Activated CD4-positive, alpha-beta memory T cell treated with anti-CD3 and anti-CD28 coated beads for 36 hours (primary cell): ENCODE measurements at places on chromosomes 5 and 9. TPM values are rescaled to one million over a fixed set of nuclear protein-coding genes. Genes with fewer than 3 reads are reported as not detected.

DNA sequence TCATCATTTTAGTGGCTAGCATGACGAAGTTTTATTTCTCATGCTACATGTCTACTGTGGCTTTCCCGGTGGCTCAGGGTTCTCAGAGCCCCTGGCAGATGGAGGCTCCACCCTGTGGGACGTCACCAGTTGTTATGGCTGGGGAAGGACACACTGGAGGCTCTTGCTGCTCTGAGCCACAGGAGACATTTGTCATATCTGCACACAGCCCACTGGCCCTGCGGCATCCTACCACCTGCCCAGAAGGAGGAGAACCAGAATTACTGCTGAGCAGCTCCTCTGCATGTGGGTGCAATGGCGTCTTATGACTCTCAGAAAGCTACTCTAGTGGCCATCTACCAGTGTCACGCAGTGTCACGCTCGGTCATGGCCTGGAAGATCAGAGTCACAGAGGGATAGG lies 6.6 kb downstream of the OR13J1 start:
- H3K4me3 ChIP-seq, result no peak overlapping the region
- H3K36me3 ChIP-seq, result no peaks in the 10 kb centered on the region
- no peak overlapping the region for H3K27ac ChIP-seq
- H3K27me3 ChIP-seq, result peaks cover 15% of the 10 kb centered on the region

DNA sequence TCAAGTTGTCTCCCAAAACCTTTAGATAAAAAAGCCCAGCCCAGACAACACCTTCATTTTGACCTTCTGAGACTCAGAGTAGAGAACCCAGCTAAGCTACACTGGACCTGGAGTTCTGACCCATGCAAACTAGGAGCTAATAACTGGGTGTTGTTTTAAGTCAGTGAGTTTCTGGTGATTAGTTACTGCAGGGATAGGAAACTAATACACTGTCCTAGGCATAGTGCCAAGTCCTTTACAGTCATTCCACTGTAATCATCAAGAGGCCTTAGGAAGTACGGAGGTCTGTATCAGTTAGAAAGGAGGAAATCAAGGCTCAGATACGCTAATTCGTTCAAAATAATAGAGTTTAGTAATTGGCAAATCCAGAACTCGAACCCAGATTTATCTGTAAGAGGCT lies 197.9 kb downstream of the KCTD16 start:
- H3K36me3 ChIP-seq, result no peaks in the 10 kb centered on the region
- no peak for DNase-seq
- H3K27ac ChIP-seq, result no peak overlapping the region
- H3K4me1 ChIP-seq, result no peaks in the 10 kb centered on the region

DNA sequence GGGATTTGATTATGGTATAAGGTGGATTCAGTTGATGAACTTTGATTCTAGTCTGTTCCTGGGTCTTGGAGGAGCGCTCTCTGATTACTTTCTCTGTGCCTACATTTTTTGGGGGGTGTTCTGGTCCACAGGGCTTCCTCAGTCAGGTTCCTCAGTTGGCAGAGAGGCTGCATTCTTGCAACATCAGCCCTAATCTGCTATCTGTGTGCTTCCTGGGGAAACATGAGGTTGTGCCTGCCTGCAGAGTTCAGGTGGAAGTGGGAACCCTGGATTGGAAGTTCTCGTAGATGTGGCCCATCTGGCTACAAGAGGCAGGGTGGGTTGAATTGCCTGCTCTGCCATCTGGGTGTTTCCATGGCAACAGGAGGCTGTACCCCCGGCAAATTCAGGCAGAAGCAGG lies 24.5 kb downstream of the POLK start:
- DNase-seq, result no peak
- H3K27ac ChIP-seq, result no peak overlapping the region
- peaks cover 24% of the 10 kb centered on the region for H3K4me1 ChIP-seq
- peaks cover 46% of the 10 kb centered on the region for H3K36me3 ChIP-seq
- no peak overlapping the region for H3K4me3 ChIP-seq
- H3K27me3 ChIP-seq, result no peaks in the 10 kb centered on the region

DNA sequence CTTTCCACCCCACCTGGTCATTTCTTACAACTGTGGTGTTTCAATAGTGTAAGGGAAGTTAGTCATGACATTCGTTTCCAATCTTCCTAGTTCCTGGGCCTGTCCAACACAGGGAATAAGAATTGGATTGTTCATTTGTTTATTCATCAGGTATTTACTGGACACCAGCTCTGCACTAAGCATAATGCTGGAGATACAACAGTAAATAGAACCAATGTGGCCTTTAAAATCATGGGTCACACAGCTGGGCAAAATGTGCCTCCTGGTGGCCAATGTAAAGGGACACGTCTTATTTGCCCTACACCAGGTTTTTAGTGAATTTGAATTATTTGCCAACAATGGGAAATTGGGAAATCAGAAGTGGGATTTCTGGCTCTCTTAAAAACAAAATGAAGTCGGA lies 10.4 kb downstream of the ABLIM3 start:
- H3K36me3 ChIP-seq, result no peaks in the 10 kb centered on the region
- H3K4me1 ChIP-seq, result peaks cover 4% of the 10 kb centered on the region
- H3K4me3 ChIP-seq, result no peak overlapping the region
- no peak for DNase-seq

DNA sequence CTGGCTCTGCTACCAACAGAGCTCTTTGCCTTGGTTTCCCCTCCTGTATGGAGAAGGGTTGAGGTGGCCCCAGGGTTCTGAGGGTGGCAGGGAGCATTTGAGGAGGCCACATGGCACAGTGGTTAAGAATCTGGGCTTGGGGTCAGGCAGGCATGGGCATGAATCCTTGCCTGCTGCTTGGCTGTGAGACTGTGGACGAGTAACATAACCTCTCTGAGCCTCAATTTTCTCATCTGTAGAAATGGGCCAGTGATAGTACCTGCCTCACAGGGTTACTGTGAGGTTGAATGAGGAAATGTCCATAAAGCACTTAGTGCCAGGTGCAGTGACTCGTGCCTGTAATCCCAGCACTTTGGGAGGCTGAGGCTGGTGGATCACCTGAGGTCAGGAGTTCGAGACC lies 5.1 kb upstream of the NDST1 start:
- H3K27ac ChIP-seq, result no peak overlapping the region
- no peaks in the 10 kb centered on the region for H3K4me1 ChIP-seq
- H3K4me3 ChIP-seq, result no peak overlapping the region
- no peaks in the 10 kb centered on the region for H3K27me3 ChIP-seq
- no peak for DNase-seq

- no peak overlapping the region for H3K4me3 ChIP-seq
- no peaks in the 10 kb centered on the region for H3K4me1 ChIP-seq
- no peak overlapping the region for H3K27ac ChIP-seq
- no peaks in the 10 kb centered on the region for H3K27me3 ChIP-seq
Measured at GRCh38 chr5:166509085-166509484, 1782.4 kb upstream of the WWC1 start.

DNA sequence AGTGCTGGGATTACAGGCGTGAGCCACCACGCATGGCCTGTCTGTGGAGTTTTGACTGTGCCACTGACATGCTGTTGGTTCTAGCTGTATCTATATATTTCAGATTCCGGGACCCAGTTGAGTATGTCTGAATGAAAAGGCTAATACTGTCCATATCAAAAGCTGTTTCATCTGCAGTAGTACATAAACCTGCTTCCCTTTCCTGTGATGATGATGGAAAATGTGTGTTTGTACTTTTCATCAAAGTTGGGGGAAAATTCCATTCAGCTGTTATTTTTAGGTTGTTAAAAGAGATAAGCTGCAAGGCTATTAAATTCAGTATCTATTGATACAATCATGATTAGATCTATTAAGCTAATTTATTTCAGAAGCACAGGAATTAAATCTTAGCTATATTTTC lies 237.6 kb upstream of the ADAMTSL1 start:
- no peak overlapping the region for H3K27ac ChIP-seq
- peaks cover 2% of the 10 kb centered on the region for H3K27me3 ChIP-seq
- no peaks in the 10 kb centered on the region for H3K36me3 ChIP-seq
- peaks cover 2% of the 10 kb centered on the region for H3K4me1 ChIP-seq

GRCh38 chr9:91342575-91342974 lies 19.1 kb downstream of the AUH start:
- DNase-seq, result no peak
- no peaks in the 10 kb centered on the region for H3K27me3 ChIP-seq
- H3K36me3 ChIP-seq, result peaks cover 62% of the 10 kb centered on the region
- H3K4me1 ChIP-seq, result peaks cover 47% of the 10 kb centered on the region

Gene PCDHGA1
- not detected for total RNA-seq

Gene ARL14EPL
- total RNA-seq, result not detected

Gene GAS1
- 0.31 TPM for total RNA-seq

Gene ATP10B
- not detected for total RNA-seq
